Inflammatory macrophage (primary cell): ENCODE measurements at places on chromosomes 4 and X.

DNA sequence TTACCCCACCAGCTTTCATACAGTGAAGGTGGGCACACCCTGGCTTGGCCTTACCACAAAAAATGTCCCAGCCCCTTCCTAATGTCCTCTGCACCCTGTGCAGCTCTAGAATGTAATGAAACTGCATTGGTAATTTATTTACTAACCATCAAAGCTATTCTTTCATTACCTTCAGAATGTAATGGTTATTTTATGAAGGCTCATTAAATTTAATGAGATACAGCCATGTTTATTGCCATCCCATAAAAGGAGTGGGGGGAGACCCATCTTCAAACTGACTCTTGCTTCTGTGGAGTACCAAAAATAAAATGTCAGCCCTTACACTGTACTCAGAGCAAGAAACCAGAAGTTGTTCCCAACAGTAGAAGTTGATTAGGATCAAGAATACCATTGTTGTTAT is 25.0 kb downstream of the NKX6-1 start:
- DNase-seq: no peak

- DNase-seq: no peak
Measured at GRCh38 chr4:139672732-139673131, 7.1 kb downstream of the MGST2 start.

DNA sequence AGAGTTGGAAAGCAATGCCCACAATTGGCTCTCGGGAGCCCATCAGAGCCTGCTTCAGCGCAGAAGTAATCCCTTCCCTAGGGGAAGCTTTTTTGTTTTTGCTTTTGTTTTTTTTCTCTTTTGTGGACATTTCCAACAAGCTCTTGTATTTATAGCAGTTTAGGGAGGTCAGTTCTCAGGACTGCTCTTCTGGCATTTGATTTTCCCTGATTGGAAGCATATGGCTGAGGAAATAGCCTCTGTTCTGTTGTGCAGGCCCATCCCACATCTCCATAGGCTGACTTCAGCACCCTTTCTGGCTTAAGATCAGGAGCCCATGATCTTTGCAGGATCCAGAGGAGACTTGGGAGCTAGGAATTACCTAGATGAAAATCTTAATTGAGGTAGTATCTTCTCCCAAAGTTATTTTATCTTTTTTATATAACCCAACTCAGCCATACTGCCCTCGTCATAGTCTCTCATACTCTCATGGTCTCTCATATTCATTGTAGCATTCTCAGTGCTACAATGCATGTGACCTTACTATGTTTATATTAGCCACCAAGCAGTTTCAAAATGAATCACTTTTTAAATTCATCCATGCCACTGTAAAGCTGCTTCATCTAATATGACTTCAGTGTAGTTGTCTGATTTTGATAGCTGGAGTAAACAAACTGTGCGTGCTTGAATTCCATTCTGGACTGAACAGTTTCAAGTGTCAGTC is 16.7 kb downstream of the PAGE4 start:
- DNase-seq: no peak

DNA sequence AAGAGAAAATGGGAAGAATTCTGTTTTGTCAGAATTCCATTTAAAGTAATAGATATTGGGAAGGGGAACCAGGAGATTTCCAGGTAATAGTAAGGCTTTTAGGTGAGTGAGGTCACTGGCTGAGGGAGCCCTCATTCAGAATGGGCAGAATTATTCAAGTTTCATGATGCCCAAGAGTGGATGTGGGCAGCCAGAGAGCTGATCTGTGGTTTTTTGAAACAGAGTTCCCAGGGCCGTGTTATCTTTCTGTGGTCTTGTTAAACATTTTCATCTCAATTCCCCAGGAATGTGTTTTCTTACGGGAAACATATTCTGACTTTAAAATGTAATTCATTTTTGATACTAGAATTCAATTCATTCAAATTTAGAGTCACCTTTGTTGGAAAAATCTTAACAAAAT is 182.0 kb upstream of the AADAT start:
- DNase-seq: no peak

DNA sequence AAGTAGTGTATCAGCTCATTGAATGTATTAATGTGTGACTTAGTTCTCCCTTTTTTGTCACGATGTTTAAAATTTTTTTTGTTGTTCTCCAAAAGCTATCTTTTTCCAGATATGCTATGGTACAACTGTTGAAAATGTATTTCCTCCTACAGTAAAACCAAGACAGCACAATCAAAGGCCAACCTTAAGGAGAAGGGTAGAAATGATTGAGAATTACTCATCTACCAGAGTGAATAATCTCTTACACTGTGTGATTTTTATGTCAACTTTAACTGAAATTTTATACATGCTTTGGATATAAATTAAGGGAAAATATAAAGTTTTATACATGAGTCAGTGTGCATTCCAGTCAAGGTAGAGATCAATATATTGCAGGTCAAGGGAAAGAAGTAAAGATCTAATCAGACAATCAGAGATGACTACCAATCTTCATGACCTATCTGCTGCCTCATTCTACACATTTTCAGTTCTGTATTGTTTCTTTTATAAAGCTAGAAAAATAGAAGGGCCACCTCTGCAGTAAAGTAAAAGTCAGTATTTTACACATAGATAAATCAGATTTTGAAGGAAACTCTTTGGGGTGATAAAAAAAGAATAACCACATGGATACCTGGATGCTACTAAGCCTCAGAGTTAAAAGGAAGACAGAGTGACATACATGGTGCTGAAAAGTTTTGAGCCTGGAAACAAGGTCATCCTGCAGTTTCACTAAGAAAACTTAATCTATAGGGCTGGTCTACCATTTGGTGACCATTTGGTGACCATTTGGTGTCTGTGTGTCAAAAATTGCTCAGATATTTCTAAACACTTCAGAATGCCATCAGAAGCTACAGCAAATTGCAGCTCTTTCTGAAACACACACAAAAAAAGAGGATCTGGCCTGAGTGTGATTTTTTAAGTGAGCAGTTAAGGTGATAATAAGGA is 1.6 kb downstream of the FAM13A start:
- DNase-seq: no peak

GRCh38 chr4:113069212-113069892 is 19.9 kb downstream of the ANK2 start:
- no peak for DNase-seq

DNA sequence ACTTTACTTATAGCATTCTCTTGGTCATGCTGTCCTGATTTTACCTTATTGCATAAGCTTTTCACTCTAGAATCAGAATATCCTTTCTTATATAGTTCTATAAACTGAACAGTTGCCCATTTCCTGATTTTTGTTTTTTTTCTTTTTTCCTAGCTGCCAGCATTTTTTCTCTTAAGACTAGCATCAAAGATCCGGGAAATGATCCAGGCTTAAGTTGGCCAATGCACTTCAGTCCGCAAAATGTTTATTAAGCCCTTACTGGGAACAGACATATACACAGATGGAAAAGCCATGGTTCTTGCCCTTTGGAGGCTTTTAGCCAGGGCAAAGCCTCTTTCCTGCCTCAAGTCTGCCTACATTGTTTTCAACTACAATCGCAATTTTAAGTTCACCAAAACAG is 10.1 kb upstream of the BMP2K start:
- no peak for DNase-seq

DNA sequence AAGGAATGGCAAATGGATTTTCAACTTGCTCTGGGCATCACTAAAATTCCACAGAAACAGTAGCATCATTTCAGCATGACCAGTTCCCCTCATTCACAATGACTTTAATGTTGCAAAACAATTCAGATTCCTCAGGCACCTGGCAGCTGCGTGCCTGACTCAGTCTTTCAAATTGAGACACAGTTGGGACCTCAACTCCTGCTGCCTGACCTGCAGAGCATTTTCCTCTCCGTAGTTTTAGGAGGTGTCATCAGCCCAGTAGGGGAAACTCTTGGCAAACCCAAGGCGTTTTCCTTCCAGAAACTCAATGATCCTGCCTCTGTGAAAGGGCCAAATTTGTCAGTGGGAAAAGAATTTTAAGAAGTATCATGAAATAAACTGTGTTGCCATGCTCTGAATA is 388.9 kb downstream of the SPRY1 start:
- no peak for DNase-seq
